ENCODE measurements at places on chromosomes 1 and 21.
A peak's percentile ranks its signal among the peaks of the same experiment; 100 is the strongest.

DNA sequence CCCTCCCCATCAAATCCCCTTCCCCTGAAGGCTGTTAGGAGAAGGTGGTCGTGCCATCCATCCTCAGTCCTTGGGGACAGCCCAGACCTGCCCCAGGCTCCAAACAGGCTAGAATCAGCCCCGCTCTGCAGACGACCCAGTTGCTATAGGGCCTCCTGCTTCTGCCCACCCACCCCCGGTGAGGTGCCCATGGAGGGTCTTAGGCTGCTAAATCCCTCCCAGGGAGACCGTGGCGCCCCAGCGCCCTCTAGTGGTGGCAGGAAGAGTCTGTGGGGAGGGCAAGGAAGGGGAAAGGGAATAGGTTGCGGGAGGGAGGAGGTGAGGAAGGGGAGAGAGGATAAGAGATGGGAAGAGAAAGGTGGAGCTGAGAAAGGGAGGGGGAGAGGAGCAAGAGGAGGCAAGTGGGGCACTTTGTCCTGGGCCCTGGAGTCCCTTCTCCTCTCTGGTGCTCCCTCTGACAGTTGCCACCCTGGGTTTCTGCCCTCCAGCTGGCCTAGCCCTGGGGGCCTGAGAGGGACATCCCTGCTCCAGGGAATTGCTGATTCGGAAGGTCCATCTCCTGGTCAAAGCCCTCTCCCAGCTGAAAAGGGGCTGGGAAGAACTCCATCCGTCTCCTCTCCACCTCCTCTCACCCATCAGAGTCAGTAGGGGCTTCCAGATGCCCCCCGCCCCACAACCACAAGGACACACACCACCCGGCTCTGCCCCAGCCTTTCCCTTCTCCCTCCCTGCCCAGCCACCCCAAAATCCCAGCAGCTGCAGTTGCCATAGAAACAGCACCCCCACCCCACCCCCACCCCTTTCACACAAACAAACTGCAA, 55.4 kb downstream of the CAMK2N1 start:
- DNase-seq: peak; percentile 60

- no peak for DNase-seq
Observed at GRCh38 chr1:99472893-99473292, 173.0 kb upstream of the PALMD start.

DNA sequence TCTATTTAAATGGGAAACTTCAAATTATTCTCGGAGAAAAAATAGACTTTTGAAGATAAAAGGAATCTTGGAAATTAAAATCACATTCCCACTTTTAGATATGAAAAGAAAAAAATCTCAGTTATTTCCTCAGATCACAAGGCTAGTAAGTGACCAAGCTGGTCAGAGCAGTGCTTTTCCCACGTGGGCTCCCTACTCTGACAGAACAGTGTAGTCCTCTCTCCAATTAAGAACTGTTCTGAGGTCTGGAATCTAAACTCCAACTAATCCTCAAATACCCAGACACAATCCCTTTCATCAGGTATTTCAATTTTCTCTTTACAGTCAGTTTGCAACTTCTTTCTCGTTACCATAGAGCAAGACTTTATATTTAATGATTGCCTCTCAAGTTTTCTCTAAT, 50.6 kb downstream of the RGS21 start:
- DNase-seq: no peak

DNA sequence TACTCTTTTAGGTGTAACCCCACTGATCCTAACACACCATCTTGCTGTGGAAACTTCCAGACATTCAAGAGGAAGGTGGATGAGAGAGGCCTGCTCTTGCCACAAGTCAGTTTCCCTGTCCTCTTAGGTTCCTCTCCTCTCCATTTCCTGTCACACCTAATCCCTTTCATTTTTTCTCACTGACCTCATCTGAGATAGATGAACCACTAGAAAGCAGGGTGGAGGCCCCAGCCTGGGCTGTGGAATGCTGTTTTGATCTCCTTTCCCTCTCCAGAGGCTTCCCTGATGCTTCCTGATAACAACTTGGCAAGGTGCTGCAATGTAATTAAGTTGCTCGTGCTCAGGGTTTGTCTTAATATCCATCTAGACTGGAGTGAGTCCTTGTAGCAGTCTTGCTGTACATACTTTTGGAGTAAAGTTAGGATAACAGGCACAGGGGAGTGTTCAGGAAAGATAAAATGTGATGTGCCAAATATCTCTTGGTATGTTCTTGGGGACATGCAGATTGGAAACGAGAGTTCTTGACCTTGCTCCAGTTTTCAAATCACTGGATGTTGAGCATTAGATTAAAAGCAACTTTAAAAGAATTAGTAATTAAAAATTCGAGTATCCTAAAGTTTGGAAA, 11.2 kb downstream of the LRRC42 start:
- DNase-seq: no peak

- DNase-seq: no peak
Observed at GRCh38 chr1:242030071-242030470, 31.2 kb upstream of the MAP1LC3C start.

GRCh38 chr1:151108331-151108730, 37.8 kb downstream of the GABPB2 start:
- no peak for DNase-seq

DNA sequence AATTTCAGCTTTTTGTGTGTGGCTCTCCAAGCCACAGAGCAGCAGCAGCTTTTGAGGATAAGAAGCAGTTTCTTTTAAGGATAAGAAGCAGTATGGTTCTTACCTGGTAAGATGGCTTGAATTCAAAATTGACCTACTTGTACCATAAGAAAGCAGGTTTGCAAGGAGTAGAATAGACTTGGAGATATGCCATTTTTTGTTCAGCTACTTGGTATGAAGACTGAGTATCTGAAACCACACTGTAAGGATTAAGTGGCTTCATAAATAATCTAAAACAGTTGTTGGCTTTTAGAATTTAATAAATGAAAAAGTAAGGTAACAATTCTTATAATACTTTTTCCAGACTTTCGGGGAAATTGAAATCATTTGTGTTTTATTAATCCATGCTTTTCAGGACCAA, 74.2 kb downstream of the ATF6 start:
- DNase-seq: no peak

GRCh38 chr1:204320382-204320804, 39.3 kb downstream of the PLEKHA6 start:
- peak; percentile 16 for DNase-seq

DNA sequence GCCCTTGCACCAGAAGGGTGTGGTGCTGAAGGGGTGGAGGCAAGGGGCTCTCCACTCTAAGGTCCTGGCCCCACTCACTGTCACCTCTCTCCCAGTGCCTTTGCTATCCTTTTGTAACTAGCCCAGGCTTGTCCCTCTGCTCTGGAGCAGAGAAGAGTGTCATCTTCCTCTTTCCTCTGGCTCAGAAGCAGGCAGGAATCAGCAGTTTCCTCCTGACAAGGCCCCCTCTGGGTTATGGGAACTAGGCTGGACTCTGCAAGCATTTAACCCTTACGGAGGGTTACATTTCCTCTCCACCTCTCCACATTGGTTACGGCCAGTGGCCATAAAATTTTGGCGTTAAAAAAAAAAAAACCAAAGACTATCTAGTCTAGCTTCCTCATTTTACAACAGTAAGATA, 30.4 kb downstream of the PLXNA2 start:
- DNase-seq: no peak

- no peak for DNase-seq
Observed at GRCh38 chr1:161398900-161399256, 31.2 kb upstream of the CFAP126 start.

DNA sequence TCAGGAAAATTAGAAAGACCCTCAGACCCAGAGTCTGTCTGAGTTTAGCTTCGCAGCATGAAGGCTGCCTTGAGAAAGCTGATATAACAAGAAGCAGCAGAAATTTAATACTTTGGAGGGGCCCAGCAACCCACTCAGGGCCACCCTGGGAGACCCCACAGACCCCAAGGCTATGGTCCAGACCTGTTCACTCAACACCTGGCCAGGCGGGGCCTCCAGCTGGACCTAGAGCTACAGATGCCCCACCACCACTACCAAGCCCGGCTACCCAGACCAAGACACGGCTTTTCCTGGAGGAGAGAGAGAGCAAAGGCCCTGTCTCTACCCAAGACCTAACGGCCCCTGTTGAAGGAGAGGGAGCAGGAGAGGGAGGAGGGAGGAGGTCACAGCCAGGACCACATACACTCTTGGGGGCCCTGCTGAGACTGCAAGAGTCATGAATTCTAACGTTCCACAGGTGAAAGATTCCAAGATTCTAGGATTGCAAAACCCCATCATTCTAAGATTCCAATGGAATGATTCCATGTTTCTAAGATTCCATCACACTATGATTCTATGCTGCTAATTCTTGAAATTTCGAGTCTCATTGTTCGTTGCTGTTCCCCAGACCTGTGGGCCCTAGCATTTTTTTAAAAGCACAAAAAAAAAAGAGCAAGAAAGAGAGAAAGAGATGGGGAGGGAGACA, 53.2 kb downstream of the LACTBL1 start:
- no peak for DNase-seq

- DNase-seq: no peak
Observed at GRCh38 chr1:27339213-27339612, 2.6 kb upstream of the SYTL1 start.

- peak; percentile 55 for DNase-seq
Observed at GRCh38 chr21:41369105-41369919, 7.5 kb downstream of the MX2 start.

DNA sequence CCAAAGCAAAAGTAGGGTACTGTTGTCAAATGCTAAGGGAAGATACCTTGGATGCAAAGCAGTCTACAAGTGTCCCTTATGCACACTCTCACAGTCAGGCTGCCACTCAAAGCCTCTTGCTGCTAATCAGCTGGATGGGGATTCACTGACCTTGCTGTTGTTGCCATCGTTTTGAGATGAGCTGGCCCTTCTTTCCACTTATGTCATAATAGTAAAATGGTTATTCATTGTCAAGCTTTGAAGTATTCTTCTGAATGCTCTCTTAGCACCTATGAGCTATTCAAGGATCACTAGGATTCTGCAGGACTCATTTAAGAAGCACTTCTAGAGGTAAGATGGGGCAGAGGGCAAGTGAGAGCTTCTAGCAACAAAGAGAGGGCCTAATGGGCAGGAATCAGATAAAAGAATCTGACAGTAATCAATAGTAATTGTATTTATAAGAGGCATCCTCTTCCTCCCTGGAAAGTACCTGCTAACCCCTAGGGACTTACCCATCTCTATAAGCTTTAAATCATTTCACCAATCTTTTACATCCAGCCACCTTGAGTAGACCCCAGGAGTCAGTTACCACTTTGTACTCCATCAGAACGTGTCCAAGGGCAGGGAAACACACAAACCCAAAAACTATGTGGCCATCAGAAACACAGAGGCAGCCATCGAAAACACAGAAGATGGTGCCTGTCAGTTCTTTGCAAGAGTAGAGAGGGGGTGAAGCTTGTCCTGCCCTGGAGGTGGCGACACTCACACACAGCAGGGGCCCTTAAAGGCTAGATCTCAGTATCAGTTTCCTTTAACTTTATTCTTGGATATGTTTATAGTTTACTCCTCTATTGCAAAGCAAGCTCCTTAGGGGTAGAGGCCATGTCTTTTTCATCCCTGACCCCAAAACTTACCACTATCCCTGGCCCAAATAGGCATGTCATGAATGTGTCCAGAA, 103.7 kb upstream of the NFIA start:
- peak; percentile 53 for DNase-seq

- no peak for DNase-seq
Observed at GRCh38 chr1:151902858-151903257, 6.5 kb downstream of the THEM4 start.

DNA sequence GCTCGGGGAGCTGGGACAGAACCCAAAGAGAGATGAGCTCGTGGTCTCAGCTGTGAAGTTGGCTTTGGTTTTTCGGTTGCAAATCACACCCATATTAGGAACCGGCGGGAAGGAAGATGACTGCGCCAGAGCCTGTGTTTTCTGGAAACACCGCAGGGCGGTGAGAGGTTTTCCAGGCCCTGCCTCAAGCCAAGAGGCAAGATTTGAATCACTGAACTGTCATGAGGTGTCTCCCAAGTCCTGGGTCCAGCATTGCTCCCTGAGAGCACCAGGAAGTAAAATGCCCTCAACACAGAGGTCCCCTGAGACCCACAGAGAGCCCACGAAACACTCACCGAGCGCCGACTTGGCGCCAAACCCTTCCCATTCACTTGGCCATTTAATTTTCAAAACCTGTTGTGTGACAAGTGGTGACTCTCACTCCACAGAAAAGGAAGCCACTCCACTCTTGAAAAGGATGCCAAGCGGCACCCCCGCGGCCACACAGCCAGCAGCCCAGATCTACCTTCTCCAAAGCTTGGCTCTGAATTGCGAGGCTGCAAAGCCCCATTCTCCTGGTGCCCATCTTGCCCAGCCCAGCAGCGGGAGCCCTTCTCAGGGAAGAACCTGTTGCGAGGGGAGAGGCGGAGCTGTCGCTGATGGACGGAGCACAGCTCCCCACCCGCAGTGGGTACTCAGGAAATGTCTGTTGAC, 99.0 kb upstream of the RUNX3 start:
- DNase-seq: peak; percentile 78

- DNase-seq: no peak
Observed at GRCh38 chr1:178774263-178774662, 49.2 kb downstream of the RALGPS2 start.

- no peak for DNase-seq
Observed at GRCh38 chr1:4638345-4638729, 16.1 kb upstream of the AJAP1 start.

DNA sequence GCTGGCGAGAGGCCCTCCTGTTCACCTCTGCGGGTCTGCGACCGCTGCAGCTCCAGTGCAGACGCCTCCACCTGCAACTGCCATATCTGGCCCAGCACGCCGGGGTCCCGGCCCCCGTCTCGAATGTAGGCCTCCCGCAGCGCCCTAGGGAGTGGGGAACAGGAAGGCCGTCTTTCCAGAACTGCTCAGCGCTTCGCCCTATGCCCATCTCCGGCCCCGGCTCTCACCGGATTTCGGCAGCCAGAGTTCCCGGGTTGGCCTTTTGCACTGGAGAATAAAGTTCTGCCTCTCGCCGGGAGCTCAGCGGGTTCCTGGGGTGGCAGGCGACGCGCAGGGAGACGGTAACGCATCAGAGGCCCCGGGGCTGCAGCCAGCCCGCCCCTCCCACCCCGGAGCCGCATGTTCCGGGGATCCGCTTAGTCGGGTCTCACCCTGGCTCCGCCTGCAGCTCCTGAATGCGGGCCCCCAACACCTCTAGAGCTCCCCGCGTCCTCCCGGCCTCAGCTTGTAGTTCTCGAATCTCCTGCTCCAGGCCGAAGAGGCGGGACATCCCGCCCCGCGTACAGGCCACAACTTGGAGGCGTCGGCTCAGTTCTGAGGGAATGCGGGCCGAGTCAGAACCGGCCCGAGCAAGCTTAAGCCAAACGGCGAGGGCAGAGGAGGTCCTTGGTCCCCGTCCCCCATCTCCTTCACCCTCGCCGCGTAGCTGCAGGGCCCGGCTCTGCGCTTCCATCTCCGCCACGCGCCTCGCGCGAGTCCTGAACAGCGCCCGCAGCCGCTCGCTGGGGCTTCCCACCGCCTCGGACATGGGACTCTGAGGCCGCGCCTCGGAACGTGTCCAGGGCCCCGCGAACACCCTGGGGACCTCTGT, 1.1 kb downstream of the CCDC17 start:
- no peak for DNase-seq
